ENCODE measurements at places on chromosomes 2 and 18.

DNA sequence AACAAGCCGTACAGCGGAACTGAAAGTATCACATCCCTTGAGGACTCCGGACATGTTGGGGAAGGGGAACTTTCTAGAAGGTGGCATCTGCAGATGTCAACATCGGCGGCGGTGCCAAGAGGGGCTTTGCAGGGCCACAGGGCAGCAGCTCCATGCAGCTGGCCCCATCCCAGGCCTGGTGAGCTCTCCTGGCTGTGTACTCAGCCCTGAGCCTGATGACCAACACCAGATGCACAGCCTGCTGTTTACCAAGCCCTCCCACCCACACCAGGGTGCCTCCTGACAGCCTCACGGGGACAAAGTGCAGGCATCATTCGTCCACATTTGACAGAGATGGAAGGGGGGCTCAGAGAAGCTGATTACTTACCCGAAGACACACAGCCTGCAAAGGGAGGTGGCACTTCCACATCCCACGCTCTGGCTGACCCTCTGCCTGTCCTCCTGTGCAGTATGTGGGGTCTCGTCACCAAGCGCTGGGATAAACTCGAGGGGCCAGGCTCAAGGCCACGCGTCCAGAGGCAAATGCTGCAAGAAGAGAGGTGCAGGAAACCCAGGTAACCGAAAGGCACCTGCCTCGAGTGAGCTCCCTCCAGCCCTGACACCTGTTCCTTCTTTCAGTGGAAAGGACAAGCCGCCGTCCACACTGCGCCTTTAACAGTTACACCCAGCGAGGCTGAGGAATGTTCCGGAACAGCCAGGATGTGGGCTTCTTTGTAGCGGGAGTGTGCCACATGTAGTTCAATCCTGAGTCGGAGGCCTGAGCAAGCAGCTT lies 69.0 kb upstream of the ASAP2 start:
- no peak for DNase-seq

DNA sequence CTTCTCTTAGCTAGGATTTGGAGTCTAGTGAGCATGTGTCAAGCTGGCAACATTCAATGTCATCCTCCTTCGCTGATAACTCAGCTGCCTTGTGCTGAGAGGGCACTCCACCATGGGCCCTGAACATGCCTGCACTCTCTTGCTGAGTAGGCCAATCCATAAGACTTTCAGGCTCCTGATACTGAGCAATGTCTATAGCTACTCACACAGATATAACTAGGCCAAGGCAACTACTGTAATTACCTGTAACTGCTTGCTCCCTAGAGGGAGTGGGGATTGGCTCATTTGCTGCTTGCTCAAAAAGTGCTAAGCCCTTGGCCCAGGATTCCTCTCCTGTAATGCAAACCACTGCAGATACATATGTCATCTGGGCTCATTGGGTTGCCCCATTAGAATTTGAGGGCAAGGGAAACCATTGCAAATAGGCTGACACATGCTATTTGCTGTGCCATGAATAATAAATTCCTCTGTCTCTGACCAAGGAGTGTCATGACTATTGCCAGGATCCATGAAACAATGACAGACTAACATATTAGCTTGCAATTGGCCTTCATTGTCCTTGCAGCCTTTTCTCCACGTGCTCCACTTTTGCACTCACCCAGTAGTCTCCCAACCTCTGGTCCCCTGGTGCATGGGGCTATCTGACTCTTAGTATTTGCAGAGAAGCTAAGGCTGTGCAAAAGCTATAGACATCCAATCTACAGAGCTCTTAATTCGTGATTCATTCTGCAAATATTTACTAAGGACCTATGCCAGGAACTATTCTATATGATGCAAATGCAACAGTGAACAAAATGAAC lies 36.9 kb upstream of the BMPR2 start:
- no peak for DNase-seq

GRCh38 chr2:36246320-36246990 lies 109.1 kb upstream of the CRIM1 start:
- DNase-seq, result no peak

DNA sequence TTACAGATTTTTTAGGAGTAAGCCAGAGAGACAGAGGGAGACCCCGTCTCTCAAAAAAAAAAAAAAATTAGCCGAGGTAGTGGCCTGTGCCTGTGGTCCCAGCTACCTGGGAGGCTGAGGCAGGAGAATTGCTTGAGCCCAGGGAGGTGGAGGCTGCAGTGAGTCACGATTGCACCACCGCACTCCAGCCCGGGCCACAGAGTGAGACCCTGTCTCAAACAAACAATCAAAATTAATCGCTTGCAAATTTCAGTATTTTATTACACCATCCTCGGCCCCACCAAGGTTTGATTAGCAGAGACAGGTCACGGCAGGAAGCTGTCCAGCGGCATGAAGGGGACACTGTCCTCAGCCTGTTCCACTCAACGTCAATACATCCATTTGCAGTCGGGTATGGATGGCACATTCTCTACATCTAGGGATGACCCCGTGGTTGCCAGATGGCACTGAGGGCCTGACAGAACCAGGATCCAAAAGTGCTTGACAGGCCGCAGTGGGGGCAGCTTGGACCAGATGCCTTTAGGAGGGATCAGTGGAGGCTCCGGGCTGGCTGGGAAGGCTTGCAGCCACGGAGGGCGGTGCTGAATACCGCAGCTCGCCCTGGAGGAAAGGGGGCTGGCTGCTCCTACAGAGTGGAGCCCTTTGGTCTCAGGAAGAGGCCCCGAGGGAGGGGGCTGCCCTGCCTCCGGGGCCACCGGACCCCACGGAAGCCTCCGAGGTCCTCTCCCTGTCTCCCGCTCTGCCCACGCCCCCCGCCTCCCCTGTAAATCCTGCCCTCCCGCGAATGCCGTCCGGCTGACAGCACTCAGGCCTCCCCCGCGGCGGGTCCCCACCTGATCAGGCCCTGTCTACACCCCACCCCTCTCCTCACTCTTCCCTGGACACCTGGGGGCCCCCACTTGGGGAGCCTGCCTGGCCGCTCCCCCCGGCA lies 13.1 kb downstream of the ASPRV1 start:
- no peak for DNase-seq

GRCh38 chr2:45134014-45134413 lies 124.8 kb upstream of the SIX2 start:
- no peak for DNase-seq

GRCh38 chr2:182324665-182325064 lies 102.2 kb downstream of the PDE1A start:
- no peak for DNase-seq

DNA sequence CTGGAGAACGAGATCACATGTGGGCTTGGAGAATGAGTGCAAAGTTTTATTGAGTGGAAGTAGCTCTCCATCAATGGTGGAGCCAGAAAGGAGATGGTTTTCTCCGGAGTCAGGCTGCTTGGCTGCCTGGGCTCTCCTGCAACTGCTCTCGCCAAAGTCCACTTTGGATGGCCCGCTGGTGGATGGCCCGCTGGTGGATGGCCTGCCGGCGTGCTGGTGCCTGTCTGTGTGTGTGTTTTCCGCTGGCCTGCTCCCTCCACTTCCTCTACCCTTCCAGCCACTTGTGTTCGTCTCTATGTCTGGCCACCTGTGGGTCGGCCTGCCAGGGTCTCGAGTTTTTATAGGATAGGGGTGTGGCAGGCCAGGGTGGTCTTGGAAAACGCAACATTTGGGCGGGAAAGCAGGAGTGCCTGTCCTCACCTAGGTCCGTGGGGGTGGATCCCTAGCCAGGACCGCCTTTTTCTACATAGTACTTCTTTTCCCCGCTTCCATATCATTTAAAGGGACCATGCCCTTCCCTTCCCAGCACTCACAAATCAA lies 1292.1 kb upstream of the PIK3C3 start:
- no peak for DNase-seq

DNA sequence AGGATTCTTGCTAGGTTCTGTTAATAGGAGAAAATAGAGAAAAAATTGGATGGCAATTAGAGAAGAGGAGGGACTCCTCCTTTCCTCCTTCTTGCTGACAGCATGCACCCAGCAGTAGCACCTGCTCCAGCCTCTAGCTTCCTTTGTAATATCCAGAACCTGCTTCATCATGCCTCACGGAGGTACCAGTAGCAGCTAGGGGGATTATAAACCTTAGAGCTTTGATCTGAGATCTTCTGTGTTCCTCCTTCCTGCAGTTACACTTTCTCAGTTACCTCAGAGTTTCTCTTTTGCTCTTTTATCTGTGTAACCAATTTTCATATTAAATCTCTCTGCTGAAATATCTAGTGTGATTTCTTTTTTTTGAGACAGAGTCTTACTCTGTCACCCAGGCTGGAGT lies 16.6 kb downstream of the DPP4 start:
- no peak for DNase-seq

DNA sequence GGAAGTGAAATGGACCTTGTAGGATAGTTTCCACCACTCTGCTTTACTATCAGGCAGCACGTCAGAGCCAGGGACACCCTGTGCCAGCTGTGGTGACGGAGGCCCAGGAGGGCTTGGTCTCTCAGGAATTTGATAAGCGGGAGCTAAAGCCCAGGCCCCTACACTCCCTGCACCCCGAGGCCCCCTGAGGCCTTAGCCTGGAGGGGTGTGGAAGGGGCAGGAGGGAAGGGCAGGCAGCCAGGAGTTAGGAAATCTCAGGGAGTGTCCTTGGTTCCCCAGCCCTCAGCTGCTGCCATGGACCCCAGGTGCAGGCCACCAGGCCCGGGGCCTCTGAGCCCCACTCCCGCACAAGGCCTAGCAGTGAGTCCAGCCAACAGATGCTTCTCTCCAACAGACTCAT lies 38.2 kb downstream of the PDIA6 start:
- no peak for DNase-seq

GRCh38 chr18:41809652-41810051 lies 145.4 kb upstream of the PIK3C3 start:
- DNase-seq, result no peak

DNA sequence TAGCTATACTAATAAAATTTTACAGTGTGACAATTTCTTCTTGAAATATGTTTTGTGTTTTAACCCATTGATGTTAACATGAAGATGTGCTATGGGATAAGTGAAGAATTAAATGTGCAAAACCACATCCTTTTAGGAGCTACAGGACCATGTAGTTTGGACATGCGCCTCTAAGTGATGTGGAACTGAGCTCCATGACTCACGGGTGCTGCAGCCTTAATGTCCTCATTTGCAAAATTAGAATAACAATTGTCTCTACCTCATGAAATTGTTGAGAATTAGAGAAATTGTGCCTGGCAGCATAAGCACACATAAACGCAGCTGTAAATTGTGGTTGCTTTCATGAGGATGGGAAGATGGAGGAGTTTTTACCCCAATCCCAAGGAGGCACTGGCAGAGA lies 31.6 kb upstream of the TPO start:
- no peak for DNase-seq

DNA sequence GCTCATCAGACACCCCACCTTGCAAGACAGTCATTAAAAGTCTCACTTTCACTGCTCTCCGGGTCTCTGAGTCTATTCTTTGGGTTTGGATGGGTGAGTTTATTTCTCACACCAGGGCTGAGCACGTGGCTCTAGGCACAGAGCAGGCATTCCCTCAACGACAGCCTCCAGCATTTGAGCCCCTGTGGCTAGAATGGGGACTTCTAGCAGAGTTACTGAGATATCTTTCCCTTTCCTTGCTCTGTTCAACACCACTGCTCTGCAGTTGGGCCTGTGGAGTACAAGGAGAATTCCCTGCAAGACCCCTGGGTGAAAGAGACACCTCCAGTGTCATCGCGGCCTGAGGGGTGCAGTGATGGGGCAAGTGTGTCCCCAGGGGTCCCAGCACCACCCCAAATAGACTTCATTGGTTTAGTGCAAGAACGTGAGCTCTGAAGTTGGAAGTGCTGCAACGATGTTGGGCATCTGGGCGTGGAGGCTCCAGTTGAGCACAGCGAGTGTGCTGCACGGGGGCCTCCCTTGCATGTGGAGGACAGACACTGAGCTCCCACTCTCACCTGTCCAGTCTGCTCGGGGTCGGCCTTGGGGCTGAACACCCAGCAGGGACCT lies 184.1 kb upstream of the HS6ST1 start:
- DNase-seq, result no peak

GRCh38 chr2:210252699-210253606 lies 27.7 kb upstream of the ACADL start:
- DNase-seq, result no peak

GRCh38 chr2:33106115-33106514 lies 159.4 kb downstream of the LTBP1 start:
- no peak for DNase-seq

DNA sequence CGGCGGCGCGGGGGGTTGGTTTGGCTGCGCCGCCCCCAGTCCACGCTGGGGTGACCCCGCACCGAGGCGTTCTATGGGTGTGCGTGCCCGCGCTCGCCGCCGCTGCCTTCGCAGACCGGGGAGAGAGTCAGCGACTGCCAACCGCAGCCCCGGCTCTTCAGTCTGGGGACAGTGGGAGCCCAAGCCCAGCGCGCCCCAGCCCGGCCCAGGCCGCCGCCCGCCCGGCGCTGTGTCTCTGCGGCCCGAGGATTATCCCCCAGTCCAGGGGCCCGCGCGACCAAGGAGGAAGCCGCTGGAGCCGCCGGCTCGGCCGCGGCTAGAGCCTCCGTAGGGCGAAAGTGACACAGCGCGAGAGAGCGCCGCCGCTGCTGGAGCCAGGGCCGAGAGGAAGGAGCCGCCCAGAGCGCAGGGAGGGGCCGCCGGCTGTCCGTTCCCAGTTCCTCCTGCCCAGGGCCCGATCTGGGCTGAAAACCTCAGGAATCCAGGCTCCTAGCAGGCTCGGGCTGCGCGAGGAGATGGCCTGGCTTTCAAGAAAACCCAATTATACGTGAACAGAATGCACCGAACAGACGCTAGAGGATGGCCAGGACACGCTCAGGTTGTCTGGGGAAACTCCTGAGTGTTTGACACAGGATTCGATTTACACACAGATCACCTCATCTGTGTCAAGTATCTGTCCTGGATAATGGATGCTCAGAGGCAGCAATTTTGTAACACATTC lies 2.4 kb downstream of the CTIF start:
- peak; percentile 42 for DNase-seq

DNA sequence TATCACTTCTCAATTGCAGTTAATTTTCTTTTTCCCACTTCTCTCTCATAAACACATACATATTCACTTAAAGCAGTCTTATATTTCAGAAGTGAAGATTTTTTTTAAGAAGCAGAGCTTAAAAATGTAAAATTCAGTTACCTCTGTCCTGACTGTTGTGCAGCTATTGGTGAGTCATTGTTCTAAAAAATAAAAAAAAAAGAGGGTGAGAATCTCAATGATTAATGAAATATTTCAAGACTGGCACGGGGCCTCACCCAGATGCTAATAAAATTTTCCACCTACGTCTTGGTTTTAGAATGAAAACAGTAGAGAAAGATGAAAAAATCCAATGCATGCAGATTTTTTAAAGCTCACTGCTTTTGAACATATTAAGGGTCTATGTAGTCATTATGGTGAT lies 67.7 kb downstream of the RDH14 start:
- no peak for DNase-seq

DNA sequence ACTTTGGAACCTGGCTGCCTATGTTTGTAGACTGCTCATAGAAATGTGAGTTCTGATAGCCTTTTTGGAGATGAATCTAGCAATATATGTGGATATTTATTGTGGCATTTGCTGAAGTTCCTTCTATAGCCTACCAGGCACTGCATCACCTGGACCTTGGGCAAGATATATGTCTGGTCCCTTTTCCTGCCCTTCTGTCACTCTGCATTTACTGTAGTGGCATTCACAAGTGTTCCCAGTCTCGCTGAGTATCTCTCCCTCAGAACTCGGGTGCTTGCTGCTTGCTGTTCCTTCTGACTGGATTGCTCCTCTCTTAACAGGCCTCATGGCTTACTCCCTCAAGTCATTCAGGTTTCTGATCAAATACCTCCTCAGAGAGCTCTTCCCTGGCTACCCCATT lies 145.0 kb downstream of the UBE2E3 start:
- no peak for DNase-seq

GRCh38 chr2:28247290-28247689 lies 145.4 kb upstream of the FOSL2 start:
- DNase-seq, result no peak

GRCh38 chr2:72681016-72681995 lies 144.5 kb downstream of the EXOC6B start:
- no peak for DNase-seq

Measured in activated B cell treated with CpG ODN at 0.5 μM for 24 hours (primary cell).